ENCODE measurements at places on chromosomes 12 and 14. TPM values are rescaled to one million over a fixed set of nuclear protein-coding genes. Genes with fewer than 3 reads are reported as not detected.
A peak's percentile ranks its signal among the peaks of the same experiment; 100 is the strongest.

DNA sequence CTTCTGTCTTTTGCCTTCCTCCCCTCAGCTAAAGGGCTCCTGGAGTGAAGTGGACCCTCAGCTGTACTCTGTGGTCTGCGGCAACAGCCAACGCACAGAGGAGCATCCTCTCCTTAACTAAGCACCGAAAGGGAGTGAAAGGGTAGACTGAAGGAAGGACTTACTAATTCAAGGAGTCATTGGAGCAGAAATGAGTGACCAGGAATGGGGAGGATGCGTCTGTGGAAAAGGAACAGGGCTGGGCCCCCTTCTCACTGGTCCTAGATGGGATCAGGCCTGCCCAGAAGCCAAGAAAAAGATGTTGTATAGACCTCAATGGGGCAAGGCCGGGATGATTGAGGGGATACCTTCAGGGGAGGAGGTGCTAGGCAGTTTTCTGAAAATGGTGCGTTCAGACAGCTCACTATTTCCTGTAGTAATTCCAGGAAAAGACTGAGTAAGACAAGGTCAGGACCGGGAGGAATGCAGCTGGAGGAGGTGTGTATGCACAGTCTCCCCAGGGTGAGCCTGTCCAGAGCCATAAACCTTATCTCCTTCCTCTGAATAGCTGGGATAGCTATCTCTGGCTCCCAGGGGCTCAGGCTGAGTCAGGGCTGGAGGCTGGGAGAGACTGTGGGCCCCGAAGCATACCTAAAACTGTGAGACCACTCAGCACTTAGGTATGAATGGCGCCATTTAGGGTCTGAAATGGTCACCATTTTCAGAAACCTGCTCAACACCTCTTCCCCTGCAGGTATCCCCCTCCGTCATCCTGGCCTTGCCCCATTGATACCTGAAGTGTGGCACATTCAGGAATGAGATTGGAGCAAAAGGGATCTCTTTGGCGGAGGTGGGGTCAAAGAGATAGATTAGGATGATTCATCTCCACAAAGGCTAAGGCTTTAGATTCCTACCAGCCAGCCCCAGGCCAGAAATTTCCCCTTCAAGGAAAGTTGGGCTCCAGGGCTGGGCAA is 20.2 kb upstream of the KRT8 start:
- DNase-seq, result no peak

Gene KRT3
- total RNA-seq, result not detected

DNA sequence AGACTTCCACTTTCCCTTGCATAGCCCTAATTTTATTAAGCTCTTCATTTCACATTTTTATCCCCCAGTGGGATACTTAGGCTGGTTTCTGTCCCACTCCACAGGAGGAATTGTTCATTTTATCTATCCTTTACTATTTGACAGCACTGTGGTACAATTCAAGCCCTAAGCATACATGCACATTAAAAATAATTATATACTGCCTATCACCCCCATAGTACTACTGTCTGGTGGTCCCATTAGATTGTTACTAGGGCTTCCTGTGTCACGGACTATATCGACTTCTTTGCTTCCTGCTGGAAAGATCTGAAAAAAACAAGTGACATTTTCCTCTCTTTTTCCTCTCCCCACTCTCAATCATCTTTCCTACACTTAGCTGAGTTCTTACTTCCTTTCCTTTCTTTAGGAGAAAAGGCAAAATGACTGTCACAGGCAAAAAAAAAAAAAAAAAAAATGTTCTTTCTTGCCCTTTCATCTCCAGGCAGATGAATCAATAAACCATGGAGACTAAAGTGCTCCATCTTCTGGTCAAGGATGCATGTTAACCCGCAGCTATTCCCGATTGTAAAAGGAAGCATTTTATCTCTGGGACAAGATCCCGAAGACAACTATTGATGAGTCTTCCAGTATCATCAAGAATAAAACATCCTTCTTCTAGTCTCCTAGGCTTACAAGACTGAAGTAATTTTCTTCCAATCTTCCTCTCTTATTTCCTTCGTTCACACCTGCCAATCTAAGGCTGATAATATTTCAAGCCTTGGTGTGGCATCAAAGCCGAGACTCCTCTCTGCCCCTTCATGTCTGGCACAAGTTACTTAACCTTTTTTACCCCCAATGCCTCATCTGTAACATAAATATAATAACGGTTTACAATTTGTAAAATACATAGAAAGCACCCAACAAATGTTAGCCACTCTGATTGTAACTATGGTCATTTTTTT is 94.4 kb upstream of the PLEKHG7 start:
- DNase-seq, result no peak

- no peak for DNase-seq
Measured at GRCh38 chr14:53881161-53881871, 75.3 kb downstream of the BMP4 start.

DNA sequence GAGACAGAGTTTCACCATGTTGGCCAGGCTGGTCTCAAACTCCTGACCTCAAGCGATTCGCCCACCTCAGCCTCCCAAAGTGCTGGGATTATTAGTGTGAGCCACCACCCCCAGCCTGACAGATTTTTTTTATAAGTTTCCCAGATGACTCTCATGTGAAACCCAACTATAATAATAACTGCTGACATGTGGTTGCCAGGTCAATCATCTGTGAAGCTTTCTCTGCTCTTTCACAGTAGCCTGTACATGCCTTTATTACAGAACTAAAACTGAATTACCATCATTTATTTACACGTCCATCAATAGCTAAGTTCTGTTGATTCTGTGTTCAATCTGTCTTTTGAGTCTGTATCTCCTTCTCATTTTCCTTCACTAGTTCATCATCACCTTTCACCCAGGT is 218.5 kb downstream of the RPS29 start:
- DNase-seq, result no peak

DNA sequence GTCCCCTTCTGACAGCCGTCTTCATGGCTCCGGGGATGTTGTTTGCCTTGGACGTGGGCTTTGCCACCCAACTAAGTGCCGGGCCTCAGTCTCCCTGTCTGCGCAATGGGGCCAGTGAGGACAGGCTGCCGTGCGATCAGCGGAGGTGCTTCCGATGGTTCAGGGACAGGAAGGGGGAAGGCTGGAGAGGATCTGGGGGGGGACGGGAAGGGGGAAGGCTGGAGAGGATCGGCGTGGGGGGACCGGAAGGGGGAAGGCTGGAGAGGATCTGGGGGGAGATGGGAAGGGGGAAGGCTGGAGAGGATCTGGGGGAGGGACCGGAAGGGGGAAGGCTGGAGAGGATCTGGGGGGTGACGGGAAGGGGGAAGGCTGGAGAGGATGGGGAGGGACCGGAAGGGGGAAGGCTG is 3.4 kb downstream of the MMP17 start:
- no peak for DNase-seq

GRCh38 chr14:99972748-99973466 is 92.3 kb upstream of the EVL start:
- no peak for DNase-seq

Gene FSCB
- not detected for total RNA-seq

- no peak for DNase-seq
Measured at GRCh38 chr14:72700338-72701236, 193.3 kb downstream of the DPF3 start.

- no peak for DNase-seq
Measured at GRCh38 chr14:88029500-88029899, 24.6 kb downstream of the GPR65 start.

Gene NACA
- total RNA-seq, result 805 TPM

Gene KLHDC1
- 2.4 TPM for total RNA-seq

DNA sequence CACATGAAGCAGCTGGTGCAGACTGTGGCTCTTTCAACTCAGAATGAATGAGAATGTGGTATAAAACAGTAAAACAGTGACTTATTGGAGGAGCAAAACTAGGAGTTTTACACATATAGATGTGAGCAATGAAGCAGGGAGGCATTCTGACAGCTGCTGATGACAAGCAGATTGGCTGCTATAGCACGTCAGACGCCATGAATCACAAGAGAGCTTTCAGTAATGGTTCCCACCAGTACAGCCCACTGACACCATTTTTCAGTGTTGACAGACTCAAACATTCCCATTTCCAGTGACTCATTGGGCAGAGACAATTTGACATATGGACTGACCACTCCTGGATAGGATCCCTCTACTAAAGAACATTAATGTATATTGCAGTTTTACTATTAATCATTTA is 24.6 kb upstream of the FSCB start:
- no peak for DNase-seq

GRCh38 chr14:55921511-55921910 is 196.7 kb upstream of the PELI2 start:
- DNase-seq, result no peak

DNA sequence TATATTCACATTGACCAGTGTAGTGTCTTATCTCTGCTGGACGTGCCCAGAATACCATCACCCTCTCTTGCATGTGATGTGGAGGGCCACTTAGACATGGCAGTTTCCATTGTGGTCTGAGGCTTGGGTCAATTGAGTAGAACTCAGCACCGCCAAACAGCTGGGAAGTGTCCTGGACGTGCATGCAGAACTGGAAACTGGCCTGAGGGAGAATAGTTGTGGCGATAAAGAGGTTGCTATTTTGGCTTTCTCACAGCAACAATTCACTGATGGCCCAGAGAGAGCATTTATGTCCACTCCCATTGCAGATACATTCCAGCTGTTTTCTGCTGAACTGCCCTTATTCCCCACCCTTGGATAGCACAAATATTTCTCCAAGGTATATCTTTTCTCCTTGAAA is 210.1 kb upstream of the DAAM1 start:
- DNase-seq, result no peak

- DNase-seq, result no peak
Measured at GRCh38 chr12:53145383-53146260, 34.9 kb upstream of the ZNF740 start.

Gene CLEC6A
- total RNA-seq, result not detected

- DNase-seq, result no peak
Measured at GRCh38 chr14:20802341-20803084, at the start of gene RNASE1. Gene RNASE1 (minus strand): TSS chr14:20802844. CDS start chr14:20802068, 776 bp downstream.

DNA sequence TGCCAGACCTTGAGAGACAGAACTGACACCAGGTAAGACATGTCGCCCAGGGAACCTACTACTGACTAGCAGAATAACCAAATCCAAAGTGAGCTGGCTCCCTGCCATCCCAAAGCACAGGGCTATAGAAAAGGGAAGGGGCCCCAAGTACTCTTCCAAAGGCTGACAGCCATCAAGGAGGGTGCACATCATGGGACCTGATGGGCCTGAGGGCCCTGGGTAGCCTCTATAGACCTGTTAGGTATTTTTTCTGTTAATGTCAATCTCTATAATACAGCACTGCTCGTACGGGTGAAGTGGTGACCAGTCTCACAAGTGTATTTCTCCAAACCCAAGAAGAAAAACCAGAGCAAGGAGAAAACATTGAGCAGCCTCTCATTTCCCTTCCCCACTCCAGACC is 171.6 kb downstream of the ITPR2 start:
- no peak for DNase-seq

DNA sequence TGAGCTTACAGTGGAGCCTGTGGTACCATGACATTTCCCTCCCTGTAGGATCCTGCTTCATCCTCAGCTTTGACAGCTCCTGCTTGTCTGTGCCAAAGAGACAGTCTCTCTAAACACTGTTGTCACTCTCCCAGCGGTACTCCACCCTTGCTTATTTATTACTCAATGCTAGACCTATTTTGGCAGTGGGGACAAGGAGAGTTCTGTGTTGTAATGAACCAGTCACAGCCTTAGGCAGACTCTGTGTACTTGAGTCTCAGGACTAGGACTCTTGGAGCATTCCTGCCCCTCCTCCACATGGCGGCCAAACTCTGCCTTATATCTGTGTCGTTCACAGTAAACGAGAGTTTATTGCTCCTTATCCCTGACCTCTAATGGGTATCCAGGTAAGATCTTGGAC is 70.9 kb downstream of the PIK3C2G start:
- DNase-seq, result no peak

Gene DIO2
- not detected for total RNA-seq

DNA sequence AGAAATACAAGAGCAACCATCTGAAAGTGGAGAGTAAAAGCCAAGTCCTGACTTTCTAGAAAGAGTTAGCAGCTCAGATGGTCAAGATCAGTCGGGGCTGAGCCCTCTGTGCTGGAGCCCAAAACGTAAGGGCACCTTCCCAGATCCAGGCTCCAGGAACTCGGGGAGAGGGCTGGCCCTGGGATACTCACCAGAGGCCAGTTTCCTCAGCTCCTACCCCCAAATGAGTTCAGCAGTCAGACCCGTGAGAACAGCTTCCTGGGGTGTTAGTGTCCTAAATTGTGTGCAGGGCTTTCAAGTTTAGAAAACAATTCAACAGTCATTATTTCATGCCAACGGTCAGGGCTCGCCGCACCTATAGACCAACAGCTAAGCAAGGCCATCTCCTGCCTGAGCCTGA is 147.6 kb upstream of the FKBP4 start:
- DNase-seq, result no peak

GRCh38 chr12:1660304-1661187 is 30.3 kb upstream of the ADIPOR2 start:
- DNase-seq, result peak; percentile 32

- DNase-seq, result no peak
Measured at GRCh38 chr12:25970082-25970481, 11.6 kb downstream of the RASSF8 start.

DNA sequence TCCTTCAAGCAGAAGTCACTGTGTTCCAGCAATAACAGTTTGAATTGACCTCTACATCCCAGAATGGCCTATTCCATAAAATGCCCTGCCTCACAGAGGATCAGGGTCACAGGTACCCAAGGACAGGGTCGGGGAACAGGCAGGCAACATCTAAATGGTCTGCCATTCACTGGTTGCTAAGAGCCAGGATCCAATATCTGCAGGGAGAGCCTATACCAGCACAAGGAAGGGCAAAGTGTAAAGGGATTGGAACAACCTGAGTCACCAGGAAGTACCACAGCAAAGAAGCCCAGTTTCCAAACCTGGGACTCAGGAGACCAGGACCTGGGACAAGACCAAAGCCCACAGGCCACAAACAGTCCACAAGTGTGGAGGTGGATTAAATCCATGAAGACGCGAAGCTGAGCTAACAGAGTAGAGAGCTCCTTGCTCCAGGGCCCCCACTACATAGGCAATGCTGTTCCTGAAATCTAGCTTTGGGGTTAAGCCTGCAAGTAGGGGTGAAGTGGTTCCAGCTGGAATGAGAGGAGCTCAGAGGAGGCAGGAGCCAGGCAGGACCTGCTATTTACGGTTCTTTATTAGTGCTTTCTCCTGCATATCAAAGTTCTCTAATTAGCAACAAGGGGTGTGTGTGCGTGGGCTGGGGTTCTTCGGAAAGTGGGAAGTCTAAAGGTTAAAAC is 274.3 kb downstream of the BCL11B start:
- DNase-seq, result no peak

Gene CHPT1
- total RNA-seq, result 9.5 TPM

GRCh38 chr12:39125566-39125965 is 220.2 kb upstream of the CPNE8 start:
- no peak for DNase-seq

GRCh38 chr12:45969084-45969483 is 21.3 kb downstream of the SCAF11 start:
- no peak for DNase-seq

- DNase-seq, result peak; percentile 11
Measured at GRCh38 chr12:32107359-32108267, 966 bp downstream of the BICD1 start.

GRCh38 chr14:67018720-67019119 is 170.5 kb upstream of the GARIN2 start:
- DNase-seq, result no peak

Gene KRT6A
- not detected for total RNA-seq
